ENCODE measurements at places on chromosomes 7 and 10.

DNA sequence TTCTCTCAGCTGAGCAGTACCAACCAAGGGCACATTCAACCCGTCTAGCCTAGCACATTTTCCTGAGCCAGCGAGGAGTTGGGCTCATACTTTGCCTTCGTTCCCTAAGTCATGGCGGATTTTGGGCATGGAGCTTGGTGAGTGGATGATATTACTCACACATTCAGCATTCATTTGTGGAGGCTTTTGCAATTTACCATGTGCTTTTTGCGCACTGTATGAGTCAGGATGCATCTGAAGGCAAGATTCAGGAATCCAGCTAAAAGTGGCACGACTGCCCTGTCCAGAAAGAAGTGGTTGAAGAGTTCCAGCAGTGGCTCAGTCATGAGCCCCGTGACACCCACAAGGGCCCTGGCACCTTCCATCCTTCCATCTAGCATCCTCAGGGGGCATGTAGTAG lies 24.2 kb upstream of the MGMT start:
- DNase-seq, result no peak

- DNase-seq, result no peak
These were observed 415.8 kb upstream of the MKI67 start for GRCh38 chr10:128541926-128542475.

DNA sequence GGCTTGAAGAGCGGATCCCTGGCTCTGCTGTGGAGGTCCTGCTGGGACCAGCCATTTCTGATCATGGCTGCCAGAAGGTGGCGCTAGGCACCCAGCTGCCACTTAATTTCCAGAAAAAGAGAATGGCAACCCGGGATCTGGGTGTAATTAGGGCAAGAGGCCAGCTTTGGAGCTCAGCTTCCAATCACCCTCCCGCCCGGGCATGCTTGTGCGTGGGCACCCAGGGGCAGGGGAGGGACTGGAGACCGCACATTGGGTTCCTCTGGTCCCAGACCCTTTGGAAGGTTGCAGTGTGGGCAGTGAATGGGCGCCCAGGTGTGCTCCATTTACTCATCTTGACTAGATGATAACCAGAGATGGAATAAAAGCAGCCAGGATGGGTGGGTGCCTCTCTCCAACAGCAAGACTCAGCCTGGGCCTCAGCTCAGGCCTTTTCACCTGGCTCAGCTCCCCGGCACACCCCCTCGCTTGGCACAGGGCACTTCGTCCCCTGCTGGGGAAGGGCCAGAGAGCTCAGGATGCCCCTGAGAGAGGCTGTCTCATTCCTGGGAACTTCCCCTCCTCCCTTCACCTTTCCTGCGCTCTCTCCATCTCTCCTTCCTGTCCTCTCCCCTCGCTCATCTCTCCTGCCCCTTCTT lies 14.7 kb downstream of the FAM241B start:
- no peak for DNase-seq

DNA sequence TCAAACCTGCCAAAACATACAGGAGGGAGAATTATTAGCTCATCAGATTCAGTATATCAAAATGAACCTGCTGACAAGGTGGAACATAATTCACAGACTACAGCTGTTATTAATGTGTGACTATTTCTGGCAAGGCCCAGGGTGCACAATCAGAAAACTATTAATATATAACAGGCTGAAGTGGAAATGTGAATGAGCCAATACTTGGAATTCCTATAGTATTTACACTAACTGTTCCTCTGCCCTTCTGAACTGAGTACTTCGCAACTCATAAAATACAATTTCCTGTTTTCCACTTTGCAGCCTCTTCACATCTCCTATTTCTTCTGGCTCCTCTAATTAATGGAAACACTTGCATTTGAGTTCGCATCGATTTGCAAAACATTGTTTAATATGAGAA lies 330.8 kb downstream of the DPP6 start:
- DNase-seq, result no peak

GRCh38 chr7:117283371-117283770 lies 39.5 kb downstream of the WNT2 start:
- DNase-seq, result peak; percentile 77

DNA sequence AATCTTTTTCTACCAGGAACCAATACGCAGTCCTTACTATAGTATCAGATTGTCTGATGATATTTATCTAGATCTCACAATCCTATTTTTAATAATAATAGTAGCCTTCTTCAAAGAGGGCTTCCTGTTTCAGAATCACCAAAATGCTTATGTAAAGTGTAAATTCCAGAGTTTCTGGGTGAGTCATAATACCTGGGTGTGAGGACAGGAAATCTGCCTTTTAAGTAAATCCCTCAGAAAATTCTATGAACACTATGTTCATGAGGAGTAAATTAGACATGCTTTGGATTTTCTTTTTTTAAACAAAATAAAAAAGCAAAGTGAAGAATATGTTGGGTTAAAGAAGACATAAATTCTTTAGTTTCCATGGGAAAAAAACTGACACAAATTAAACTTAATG lies 20.5 kb downstream of the DKK1 start:
- no peak for DNase-seq

DNA sequence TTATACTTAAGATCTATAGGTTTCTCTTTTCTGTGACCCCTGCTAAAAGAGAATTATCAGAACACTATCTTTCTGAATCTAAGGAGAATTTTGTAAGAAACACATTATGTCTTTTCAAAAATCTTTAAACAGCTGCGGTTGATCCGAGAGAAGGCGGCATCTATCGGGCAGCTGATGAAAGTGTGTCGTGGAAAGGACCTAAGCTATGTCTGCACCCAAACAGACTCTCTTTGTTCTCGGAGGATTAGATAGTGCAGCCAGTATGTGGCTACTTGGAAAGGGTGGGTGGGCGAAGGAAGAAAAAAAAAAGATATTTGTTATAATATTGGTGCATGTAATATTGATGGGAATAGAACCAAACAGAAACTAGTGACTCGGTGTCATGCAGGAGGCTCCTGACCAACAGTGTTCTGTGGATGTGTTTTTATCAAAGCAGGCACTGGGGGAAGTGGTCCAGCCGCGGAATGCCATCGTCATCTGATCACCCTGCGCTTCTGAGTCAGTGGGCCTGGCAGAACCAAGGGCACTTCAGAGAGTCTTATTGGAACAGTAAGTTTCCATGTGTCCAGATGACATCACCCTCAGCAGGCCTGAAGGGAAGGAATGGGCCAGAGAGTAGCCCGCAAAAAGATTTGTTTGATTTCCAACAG lies 509.7 kb upstream of the AKR1E2 start:
- DNase-seq, result no peak

- no peak for DNase-seq
These were observed 43.4 kb downstream of the ZNRF2 start for GRCh38 chr7:30327813-30328212.

Measured in AG04449 (cell line).